ENCODE measurements at places on chromosomes 5 and 9.

DNA sequence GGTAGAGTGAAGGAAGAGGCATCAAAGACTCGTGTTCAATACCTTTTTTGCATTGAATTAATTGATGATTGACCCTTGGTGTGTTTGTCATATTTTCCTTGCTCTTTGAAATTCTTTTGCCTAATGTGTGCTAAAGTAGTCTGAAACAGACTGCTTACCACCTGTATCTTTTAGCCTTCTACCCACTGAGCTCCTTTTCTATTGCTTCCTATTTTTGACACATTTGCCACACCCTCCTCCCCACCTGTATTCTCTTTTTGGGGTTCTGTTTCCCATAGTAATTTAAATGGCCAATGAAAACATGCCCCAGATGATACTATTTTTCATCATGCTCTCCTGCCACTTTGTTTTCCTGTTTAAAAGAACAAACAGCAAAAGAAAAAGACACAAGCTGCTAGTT lies 78.5 kb downstream of the ZCCHC7 start:
- no peak for DNase-seq

DNA sequence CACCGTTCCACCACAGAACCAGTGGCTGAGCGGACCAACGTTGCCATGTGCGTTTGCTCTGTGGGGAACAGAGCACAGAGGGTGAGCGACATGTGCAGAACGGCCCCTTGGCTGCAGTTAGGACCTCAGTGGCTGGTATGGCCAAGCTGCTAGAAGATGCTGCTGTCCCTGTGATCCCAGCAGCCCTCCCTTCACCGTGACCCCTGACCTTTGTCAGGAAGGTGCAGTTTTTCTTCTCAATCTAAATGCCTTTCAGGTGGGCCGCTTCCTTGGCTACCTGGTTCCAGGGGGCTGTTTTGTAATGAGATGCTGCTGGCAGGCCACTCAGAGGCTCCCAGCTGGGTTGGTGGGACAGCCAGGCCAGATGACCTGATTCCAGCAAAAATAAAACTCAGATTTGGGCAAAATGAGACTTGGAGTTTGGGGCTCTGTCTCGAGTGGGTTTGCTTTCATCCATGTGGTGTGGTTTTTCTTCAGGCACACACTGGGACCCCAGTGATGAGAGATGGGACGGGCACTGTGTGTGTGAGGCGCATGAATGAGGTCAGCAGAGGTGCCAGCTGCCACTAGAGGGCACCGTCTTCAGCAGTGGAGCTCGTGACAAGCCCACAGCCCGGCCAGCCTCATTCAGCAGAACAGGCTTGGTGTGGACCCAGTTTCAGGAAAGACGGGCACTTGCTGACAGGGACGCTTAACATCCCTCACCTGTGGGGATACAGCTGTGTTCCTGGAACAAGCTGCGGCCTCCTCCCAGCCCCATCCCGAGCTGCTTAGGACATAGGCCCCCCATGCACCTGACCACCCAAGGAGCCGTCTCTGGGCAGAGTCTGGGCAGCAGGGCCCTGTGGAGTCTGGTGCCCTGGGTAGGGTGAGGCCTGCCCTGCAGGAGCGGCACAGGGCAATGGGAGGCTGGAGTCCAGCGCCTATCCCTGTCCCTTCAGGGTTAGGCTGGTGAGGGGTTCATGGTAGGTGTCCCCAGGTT lies 4.1 kb downstream of the MRPS2 start:
- peak; percentile 80 for DNase-seq

DNA sequence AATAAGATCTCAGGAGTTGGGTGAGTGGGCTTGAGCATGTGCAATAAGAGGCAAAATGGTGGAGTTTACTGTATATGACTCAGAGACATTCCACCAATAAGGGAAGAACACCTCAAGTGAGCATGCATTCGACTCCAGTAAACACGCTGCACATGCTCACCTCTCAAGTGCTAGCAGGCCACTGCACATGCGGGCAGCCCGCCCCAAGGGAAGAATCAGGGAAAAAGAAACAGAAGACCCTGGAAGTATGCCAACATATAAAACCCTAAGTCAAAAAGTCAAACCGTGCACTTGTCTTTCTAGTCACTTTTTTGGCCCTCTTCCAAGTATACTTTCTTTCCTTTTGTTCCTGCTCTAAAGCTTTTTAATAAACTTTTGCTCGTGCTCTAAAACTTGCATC lies 245.3 kb upstream of the RASA1 start:
- no peak for DNase-seq

DNA sequence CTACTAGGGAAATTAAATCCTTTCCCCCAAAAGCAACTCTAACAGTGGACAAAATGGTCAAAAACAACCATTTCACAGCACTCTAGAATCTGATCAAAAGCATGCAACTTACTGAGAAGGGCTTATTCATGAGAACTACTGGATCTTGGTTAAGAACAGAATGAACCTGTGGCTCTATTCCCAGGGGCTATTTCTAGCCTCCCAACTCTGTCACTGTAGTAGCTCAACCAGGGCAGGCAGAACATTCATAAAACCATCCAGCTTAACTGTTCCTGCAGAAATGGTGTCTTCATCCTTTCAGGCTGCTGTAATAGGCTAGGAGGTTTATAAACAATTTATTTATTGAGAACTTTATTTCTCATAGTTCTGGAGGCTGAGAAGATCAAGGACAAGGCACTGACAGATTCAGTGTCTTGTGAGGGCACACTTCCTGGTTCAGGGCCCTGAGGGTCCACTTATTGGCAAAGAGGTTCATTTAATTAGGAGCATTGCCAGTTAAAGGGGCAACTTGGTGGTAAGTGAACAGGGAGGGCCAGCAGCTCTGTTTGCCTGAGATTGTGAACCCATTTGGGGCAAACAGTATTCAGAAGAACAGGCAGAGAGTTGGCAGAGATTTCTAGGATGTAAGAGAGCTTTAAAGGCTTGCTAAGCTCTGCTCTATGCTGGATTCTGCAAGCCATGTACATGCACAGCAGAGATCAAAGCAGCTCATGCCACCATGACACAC lies 238.5 kb upstream of the FBXL7 start:
- no peak for DNase-seq

DNA sequence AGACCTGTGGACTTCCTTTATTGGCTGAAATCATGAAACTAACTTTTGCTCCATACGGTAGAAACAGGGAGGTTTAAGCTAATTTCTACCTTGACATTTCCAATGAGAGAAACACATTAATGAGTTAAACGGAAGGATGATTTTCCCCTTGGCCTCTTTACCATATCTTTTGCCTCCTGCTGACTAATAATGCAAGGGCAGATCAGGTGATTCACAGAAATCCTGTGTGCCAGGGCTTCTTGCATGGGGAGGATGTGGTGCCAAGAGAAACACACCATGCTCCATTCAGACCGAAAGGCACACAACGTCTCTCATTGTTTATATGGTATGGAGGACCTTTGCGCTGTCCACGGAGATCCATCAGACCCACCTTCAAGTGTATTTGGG lies 17.4 kb upstream of the PRLR start:
- DNase-seq: no peak

DNA sequence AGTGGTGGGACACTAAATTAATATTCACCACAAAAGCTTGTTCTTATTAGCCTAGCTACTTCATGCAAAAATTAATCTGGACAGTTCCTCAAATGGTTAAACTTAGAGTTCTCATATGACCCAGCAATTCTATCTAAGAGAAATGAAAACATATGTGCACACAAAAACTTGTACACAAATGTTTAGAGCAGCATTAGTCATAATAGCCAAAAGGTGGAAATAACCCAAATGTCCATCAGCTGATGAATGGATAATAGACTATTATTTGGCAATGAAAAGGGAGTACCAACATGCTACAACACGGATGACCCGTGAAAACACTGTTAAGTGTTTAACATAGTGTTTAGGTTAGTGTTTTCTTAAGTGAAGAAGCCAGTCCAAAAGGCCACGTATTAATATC lies 32.8 kb upstream of the TNIP1 start:
- DNase-seq: no peak

GRCh38 chr9:14993061-14993800 lies 83.0 kb upstream of the FREM1 start:
- peak; percentile 17 for DNase-seq

DNA sequence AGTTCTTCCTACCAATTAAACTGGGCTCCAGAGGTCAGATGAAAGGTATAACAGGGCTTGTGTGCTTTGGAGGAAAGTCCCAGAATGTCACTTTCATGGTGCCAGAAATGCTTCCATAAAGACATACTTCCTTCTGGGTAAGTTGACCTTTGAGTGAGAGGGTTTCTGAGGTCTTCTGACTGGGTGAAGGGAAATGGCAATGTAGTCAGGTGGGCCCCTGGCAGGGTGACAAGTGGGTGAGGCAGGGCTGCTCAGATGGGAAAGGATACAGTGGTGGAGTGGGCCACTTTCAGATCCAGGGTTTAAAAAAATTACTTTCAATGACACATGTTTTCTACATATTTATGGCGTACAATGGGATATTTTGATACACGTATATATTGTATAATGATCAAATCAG lies 136.5 kb upstream of the PITX1 start:
- DNase-seq: no peak

DNA sequence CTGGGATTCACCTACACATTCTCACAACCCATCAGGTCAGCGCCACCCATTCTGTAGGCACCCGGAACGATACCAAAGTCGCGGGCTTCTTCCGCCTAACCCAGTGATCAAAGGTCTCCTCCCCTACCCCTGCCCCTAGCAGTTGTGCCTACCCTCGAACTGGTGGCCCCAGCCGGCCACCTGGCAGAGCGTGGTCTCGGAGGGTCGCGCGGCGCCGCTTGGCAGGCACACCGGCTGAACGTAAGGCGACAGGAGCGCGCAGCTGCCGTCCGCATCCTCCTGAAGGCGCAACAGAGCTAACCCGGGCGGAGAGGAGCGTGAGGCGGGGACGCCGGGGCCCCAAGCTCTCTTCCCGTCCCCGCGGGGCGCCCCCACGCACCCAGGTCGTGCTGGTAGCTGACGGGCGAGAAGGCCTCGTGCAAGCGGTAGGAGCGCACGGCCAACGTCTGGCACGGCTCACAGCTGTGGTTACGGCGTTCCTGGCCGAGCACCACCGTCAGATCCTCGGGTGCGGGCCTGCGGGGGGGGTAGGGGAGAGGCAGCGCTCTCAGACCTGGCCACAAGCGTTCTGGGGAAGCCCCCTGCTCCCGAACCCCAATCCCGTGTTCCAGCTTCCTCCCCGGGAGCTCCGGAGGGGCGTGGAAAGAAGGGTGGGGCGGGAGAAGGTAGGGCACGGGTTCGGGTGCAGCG lies 2.8 kb upstream of the PFN3 start:
- DNase-seq: peak; percentile 69

DNA sequence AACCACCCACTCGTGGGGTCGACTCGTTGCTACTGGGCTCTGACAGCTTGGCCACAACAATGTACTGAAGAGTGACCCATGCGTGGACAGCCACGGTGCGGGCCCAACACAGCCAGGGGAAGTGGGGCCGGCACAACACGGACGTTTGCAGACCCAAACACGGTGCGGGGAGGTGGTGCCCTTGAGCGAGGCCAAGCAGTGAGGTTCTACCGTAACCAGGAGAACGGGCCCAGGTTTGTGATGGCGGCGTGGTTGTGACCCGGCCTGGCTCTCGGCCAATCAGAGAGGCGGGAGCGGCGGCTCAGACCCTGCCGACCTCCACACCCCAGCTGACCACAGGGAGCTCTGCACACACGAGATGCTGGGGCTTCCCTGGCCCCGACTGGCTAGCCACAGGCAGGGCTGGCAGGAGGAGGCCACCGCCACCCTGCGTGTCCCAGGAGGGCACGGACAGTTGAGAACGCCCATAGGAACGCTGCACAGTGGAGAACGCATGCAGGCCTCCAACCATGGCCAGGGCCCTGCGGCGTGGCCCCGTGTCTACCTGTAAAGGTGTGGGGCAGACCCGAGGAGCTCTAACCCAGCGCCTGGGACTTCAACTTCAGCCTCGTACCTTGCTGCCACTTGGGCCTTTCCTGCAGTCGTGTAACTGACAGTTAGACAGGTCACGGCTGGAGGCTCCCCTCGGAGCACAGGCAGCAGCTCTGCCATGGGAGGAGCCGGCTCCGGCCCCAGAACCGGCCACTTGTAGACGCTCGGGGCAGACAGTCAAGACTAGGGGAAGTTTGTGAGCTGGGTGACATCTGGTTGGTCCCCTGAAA lies 13.7 kb downstream of the BRD3 start:
- DNase-seq: no peak

- no peak for DNase-seq
Observed at GRCh38 chr9:76045221-76045620, 154.7 kb downstream of the PCSK5 start.

- no peak for DNase-seq
Observed at GRCh38 chr5:90504743-90505142, 24.6 kb downstream of the LYSMD3 start.

DNA sequence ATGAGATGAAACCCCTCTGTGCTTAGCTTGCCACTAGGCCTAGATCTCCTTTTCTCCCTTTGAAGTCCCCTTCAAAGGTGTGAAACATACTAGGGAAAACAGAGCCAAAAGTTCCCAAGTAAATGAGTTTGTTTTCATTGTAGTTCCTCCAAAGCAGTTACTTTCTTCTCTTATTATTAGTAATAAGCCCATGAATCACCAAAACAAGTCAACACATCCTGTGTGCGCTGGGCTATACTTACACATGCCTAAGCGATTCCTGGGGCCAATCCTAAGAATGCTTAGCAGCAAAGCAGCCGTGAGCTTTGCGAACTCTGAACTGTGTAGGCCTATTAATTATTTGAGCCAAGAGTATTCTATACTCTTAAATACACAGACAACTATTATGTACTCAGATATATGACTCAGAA lies 7.6 kb downstream of the ENC1 start:
- DNase-seq: no peak

- DNase-seq: no peak
Observed at GRCh38 chr9:129235041-129235930, 57.2 kb upstream of the IER5L start.

DNA sequence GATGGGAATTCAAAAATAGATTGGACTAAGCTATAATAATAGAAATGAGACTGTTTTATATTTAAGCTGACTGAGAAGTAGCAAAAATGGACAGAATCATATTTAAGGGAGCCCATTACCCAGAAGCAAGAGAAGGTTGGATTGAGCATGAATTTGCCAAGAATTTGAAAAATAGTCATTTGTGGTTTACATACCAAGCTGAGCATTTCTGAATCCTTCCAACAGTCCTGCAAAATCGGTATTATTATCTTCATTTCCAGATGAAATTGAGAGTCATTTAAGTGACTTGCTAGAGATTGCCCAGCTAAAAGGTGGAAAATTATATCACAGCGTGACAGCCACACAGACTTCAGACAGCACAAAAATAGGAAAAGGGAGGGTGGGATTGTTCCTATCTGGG lies 48.4 kb downstream of the TNFSF15 start:
- DNase-seq: no peak

DNA sequence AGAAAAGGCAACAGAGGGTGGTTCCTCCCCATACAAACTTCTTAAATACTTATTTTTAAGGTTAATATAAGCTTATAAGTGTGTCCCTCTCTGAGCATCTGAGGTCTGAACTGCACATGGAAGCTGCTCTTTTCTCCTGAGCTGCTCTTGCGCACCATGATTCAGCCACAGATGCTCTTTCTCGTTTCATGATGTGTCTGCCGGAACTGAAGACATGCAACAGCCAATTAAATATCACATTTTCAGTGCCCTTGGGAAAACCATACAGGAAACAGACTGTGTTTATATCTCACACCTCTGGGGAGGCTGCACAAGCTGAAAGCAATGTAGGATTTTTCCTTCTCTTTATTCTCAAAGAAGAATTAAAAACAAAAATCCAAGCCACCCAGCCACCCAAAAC lies 96.8 kb upstream of the NREP start:
- no peak for DNase-seq
